Neural cell (in vitro differentiated cells): ENCODE measurements at places on chromosomes 5 and 9. TPM values are rescaled to one million over a fixed set of nuclear protein-coding genes. Genes with fewer than 3 reads are reported as not detected.

FOXD4L6 gene
- 0.40 and 2.3 TPM in 2 replicates for polyA plus RNA-seq

BARHL1 gene
- polyA plus RNA-seq: not detected in 2 replicates

SOX30 gene
- polyA plus RNA-seq: not detected in 2 replicates

PFN3 gene
- not detected in 2 replicates for polyA plus RNA-seq

BAAT gene
- 0.44 and 0.61 TPM in 2 replicates for polyA plus RNA-seq

DOCK8 gene
- 0.04 TPM in 1 of 2 replicates, not detected in the other for polyA plus RNA-seq

C9 gene
- polyA plus RNA-seq: not detected in 2 replicates

PCDHA11 gene
- polyA plus RNA-seq: 5.3 and 7.3 TPM in 2 replicates

ZNF454 gene
- 0.61 and 1.1 TPM in 2 replicates for polyA plus RNA-seq

TAF1L gene
- polyA plus RNA-seq: not detected in 2 replicates

FRMD3 gene
- 11.1 and 13.0 TPM in 2 replicates for polyA plus RNA-seq
